ENCODE measurements at places on chromosomes 16 and 17.

DNA sequence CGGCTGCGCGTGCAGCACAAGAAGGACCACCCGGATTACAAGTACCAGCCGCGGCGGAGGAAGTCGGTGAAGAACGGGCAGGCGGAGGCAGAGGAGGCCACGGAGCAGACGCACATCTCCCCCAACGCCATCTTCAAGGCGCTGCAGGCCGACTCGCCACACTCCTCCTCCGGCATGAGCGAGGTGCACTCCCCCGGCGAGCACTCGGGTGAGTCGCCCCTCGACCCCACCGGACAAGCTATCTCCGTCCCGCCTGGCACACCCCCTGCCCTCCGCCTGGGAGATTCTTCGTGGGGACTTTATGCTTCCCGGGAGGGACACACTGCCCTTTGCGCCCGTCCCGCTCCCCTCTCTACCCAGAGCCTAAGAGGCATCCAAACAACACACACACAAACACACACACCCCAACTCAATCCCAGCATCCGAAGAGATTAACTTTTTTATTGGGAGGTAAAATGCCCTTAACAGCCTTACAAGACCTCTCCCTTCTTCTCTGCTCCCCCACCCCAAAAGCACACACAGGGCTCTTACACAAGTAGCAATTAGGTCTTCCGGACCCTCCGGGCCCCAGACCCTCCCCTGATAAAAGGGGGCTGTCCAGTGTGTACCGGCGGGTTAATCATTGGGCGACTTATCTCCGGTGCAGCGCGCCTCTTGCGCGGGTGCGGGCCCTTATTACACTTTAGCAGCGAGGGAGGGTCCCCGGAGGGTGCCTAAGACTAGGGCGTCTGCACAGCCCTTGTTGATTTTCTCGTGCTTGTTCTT lies 2.1 kb downstream of the SOX9 start:
- no peak for DNase-seq

DNA sequence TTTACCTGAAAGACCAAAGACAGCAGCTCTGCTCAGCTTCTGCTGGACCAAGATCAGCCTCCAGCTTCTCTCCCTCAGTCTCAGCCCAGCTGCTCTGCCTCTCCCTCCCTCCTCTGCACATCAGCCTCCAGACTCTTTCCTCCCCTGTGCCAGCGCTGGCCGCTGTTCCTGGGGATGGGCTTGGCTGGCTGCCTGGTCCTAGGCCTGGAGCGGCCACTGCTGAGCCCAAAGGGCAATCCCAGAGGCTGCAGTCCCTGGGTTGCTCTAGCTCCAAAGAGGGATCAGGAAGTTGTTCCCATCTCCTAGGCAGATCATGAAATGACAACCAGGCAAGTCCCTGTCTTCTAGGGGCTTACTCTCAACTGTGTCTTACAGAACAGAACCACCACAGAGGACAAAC lies 31.3 kb downstream of the DCUN1D3 start:
- DNase-seq: no peak

DNA sequence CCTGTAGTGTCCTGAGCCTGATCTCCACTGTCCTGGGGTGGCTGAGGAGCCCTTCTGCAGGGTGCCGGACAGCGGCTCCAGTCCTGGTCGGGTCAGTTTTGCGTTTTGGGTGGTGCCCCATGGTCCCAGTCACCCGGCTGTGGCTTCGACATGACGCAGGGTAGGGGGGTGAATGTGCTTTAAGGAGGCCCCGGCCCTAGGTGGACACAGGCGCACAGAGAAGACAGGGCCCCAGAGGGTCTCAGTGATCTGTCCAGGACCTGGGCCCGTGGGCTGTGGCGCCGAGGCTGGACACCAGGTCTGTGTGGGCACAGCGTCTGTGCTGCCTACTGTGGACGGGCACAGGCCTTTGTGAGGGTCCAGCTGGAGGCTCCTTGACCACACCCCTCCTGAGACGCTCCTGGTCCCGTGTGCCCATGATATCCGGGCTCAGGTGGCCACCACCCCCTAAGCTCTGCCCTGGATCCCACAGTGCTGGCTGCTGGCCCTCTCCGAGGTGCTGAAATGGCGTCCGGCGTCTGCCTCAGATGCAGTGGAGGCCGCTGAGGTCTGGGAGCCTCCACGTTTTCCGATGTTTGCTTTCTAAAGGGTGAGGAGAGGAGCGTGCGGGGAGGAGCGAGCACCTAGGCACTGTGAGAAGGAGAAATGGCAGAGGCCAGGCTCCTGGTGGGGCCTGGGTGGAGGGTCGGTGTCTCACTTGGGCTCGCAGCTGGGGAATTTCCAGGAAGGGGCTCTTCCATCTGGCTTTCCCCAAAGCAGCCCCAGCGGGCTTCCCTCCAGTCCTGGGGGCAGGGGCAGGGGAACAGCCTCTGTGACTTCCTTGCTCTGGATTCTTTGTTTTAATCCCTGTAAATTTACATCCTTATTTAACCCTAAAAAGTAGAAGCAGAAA lies 56.1 kb upstream of the ACSF3 start:
- no peak for DNase-seq

- no peak for DNase-seq
Observed at GRCh38 chr16:27722892-27723450, 173.0 kb downstream of the KATNIP start.

DNA sequence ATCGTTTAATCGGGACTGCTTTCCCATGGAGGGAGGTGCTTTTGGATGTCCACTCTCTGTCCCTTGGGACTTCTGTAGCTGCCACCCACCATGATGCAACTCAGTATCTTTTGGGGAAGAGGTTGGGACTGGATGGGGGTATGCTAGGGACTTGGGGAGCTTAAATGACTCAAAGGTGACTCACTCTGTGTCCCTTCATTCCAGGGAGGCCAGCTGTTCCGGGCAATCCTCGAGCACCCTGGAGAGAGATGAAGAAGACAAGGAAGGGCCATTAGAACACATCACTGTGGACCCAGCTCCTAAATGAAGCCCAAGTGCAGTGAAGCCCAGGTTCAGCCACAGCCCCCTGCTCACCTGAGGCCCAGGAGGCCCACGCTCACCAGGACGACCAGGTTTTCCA lies 4.6 kb downstream of the COL1A1 start:
- no peak for DNase-seq

- no peak for DNase-seq
Observed at GRCh38 chr17:79534111-79534510, 76.7 kb downstream of the RBFOX3 start.

GRCh38 chr17:66412857-66413558 lies 110.6 kb downstream of the PRKCA start:
- DNase-seq: no peak

DNA sequence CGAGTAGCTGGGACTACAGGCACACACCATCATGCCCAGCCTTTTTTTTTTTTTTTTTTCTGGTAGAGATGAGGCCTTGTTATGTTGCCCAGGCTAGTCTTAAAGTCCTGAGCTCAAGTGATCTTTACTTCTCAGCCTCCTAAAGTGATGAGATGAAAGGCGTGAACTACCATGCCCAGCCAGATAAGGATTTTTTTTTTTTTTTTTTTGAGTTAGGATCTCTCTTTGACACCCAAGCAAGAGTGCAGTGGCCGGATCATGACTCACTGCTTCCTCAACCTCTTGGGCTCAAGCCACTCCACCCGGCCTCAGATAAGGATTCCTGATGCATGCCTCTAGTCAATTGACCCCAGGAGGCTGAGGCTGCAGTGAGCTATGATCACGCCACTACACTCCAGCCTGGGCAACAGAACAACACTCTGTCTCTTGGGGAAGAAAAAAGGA lies 11.2 kb upstream of the PLEKHG4 start:
- DNase-seq: no peak

GRCh38 chr17:75737133-75737962 lies 16.1 kb downstream of the ITGB4 start:
- no peak for DNase-seq

GRCh38 chr17:64230791-64231408 lies 32.2 kb downstream of the TEX2 start:
- no peak for DNase-seq

DNA sequence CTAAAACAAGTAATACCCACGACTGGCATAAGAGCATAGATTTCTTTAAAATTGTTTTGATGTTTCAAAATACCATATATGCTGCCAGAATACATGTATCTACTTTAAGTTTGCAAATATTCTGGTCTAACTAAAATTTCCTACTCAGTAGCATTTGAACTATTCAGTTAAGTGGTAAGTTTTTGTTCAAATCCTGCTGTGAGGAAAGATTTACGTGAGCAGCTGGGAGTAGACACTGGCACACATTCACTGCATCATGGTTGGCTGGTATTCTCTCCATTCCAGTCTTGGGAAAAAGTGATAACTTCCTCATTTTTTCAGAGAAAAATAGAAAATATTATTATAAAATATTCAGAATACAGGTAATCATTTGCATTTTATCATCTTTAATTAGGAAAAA lies 133.6 kb downstream of the SKAP1 start:
- no peak for DNase-seq

DNA sequence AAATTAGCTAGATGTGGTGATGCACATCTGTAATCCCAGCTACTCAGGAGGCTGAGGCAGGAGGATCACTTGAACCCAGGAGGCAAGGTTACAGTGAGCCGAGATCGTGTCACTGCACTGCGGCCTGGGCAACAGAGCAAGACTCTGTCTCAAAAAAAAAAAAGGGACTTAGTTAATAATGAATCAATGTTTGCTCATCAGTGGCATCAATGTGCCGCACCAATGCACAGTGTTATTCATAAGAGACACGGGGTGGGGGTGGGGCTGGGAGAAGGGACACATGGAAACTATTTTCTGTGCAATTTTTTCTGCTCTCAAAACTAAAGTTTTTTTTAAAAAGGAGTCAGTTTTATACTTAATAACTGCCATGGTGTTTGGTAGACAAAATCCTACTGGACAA lies 6.8 kb upstream of the ATP2C2 start:
- no peak for DNase-seq

DNA sequence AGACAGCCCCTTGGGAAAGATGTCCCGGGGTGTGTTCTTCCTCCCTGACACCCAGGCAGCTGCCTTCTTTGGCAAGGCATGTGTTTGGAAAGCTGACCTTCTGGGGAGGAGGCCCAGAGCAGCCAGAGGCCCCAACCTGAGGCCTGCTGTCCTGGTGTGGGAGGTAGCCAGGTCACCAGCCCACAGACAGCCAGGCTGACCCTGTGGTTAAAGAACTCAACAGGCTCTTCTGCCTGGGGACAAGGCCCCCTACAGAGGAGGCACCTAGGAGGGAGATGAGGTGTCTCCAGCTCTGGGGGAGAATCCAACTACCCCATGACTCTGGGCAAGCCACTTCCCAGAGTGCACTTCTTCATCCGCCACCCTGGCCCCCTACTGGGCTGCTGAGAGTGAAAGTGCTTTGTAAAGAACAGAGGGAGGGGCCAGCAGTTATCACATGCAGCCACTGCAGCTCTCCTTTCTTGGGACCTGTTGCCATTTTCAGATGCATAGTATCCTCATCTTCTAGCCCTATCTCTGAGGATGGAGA lies 13.1 kb upstream of the SREBF1 start:
- peak; percentile 44 for DNase-seq

DNA sequence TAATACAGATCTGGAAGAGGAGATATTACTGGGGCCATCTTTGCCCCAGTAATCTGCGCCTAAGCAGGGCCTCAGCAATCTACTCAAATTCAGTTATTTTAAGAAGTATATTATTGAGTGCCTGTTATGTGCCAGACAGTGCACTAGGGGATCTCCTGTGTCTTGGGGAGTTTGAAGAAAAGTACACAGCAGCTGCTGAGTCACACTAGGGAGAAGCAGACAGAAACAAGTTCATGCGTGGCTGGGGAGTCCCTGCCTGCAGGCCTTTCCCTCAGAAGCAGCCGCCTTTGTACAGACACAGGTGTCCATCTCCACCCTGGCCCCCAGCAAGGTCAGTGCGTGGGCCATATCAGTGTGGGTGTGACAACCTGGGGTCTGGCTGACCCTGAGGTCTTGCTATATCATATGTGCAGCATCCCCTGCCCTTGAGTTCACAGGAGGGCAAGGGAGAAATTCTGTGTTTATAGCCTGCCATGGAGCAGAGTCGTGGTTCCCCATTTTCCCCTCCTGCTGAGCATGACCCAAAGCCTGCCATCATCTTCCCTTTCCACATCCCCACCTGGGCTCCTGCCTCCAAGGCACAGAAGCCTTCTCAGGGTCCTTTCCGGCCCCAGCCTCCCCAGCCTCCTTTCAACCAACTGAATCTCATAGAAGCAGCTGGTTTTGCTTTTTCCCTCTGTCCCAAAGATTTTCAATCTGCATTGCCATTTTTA lies 229.9 kb upstream of the SDK2 start:
- no peak for DNase-seq

DNA sequence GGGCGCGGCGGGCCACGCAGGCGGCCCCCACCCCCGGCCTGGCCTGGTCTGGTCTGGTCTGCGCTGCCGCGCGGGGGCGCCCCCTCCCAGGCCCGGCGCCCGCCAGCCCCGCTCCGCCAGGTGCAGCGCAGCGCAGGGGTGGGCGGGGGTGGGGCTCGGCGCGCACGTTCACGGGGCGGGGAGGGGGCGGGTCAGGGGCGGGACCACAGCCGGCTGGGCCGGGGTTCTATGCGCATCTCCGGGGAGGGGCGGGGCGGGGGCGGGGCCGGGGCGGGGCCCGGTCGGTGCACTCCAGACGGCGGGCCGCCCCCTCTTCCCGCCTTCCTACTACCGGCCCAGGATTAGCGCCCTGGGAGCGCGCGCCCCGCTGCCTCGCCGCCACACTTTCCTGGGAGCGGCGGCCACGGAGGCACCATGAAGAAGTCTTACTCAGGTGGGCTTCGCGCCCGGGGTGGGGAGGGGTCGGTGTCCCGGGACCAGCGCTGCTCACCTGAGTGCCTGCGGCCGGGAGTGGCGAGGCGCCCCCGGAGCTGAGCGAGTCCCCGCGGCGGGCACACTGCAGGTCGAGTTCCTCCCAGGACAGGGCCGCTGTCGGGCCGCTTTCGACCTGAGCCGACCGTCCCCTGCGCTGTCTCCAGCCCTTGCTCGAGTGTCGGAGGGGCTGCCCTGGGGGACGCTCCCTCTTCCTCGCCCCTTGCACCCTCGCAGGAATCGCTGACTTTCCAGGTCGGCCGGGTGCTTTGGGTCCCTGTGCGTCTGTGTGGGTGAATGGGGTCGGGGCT lies 140.5 kb downstream of the SEC14L1 start:
- peak; percentile 27 for DNase-seq

- DNase-seq: no peak
Observed at GRCh38 chr17:79361873-79362771, 248.7 kb downstream of the RBFOX3 start.

GRCh38 chr17:28534740-28535375 lies 17.6 kb downstream of the UNC119 start:
- DNase-seq: no peak

DNA sequence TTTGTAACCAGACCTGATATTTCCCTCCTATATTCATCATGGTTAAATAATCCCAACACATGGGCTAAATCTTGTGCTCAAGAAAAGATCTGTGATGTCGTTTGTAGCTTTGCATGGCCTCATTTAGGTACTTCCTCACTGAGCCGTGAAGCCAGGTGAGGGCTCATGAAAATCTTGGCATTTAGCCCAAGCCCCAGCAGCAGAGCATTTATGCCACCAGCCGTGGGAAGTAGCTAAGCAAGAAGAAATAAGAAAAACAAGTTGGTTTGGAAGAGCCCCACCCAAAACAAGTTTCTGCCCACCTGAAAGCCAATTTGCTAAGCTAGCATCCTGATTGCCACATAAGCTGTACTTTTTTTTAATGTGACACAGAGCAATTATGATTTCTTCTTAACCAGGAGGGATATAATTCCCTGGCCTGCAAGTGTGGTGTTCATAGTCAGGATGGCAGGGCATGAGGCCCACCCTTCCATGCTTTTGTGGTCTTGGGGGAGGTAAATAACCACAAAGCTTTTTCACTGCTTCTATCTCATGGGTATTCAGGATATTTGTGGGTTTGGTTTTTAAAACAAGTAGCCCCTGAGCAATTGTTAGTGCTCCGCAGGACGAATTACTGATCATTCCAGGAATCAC lies 10.5 kb downstream of the TMIGD1 start:
- DNase-seq: no peak

Measured in stimulated activated CD8-positive, alpha-beta memory T cell treated with anti-CD3 and anti-CD28 coated beads, Interleukin-12 subunit alpha, Interleukin-12 subunit beta, amount 100 ng/mL, for 1 hour (primary cell).